ENCODE measurements at places on chromosomes 2 and 18. TPM values are rescaled to one million over a fixed set of nuclear protein-coding genes. Genes with fewer than 3 reads are reported as not detected.

DSG4 gene
- total RNA-seq: not detected

PROM2 gene
- 0.72 TPM for total RNA-seq

POTEJ gene
- total RNA-seq: not detected

CNGA3 gene
- total RNA-seq: not detected

TMEM185B gene
- 47.1 TPM for total RNA-seq

CFAP65 gene
- not detected for total RNA-seq

SP9 gene
- not detected for total RNA-seq

MARCO gene
- total RNA-seq: not detected

GAL3ST2 gene
- total RNA-seq: 0.14 TPM

RGPD3 gene
- 0.22 TPM for total RNA-seq

MOGAT1 gene
- total RNA-seq: not detected
